ENCODE measurements at places on chromosomes 7 and 10. TPM values are rescaled to one million over a fixed set of nuclear protein-coding genes. Genes with fewer than 3 reads are reported as not detected.

CHCHD2 gene
- 669 TPM for total RNA-seq

PALS2 gene
- 18.5 TPM for total RNA-seq

PFKP gene
- 474 TPM for total RNA-seq

CUZD1 gene
- 1.5 TPM for total RNA-seq

UPF2 gene
- total RNA-seq, result 16.6 TPM

ACTL6B gene
- total RNA-seq, result not detected

OPN1SW gene
- total RNA-seq, result not detected

CNTNAP2 gene
- not detected for total RNA-seq

IQCE gene
- 14.4 TPM for total RNA-seq

JCAD gene
- 8.2 TPM for total RNA-seq

TRPV6 gene
- total RNA-seq, result not detected

SCART1 gene
- 0.47 TPM for total RNA-seq

Data from A549 treated with CORT108297 at 1 μM for 4 hours (cell line).